ENCODE measurements at places on chromosomes 12 and 14. TPM values are rescaled to one million over a fixed set of nuclear protein-coding genes. Genes with fewer than 3 reads are reported as not detected.
A peak's percentile ranks its signal among the peaks of the same experiment; 100 is the strongest.

Gene SYT10
- total RNA-seq = not detected

Gene HOXC11
- not detected for total RNA-seq

- no peak for DNase-seq
These were observed 2.5 kb downstream of the PTGDR start for GRCh38 chr14:52269982-52270381.

Gene SYCP3
- total RNA-seq = not detected

GRCh38 chr12:63313139-63313538, 162.1 kb upstream of the AVPR1A start:
- no peak for DNase-seq

DNA sequence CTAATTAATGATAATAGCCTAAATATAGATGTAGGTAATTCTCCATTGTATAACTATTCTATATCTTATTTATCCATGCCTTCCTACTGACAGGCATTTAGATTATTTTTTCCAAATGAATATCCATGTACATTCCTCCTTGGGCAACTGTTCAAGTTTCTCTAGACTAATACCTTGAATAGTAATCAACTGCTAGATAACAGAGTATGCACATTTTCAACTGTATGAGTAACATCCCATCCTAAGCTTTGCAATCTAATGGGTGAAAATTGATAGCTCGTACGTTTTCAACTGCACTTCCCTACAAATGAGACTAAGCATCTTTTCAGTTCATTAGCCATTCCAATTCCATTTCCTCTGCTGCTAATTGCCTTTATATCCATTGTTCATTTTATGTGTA, 37.0 kb downstream of the YAF2 start:
- DNase-seq = no peak

- DNase-seq = no peak
These were observed 271.2 kb upstream of the NAV3 start for GRCh38 chr12:77559400-77560074.

DNA sequence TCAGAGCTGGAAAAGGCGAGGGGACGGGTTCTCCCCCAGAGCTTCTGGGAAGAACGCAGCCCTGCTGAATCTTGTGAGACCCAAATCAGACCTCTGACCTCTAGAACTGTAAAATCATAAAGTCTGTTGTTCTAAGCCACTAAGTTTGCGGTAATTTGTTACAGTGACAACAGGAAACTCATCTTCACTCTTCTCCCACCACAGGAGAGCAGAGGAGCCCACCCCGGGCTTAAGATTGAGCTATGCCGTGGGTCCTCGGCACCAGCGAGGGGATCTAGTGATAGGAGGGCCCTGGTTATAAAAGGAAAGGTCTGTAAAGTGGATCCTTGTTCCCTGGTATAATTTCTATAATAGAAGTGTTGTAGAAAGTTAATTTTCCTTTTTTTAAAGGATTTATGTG, 7.6 kb downstream of the MLXIP start:
- no peak for DNase-seq

Gene IFT81
- 11.8 TPM for total RNA-seq

- no peak for DNase-seq
These were observed 233.4 kb downstream of the TMEM132D start for GRCh38 chr12:129670256-129670920.

Gene TMEM121
- 2.2 TPM for total RNA-seq

Gene CFAP54
- 1.5 TPM for total RNA-seq

GRCh38 chr12:126437934-126438333, 1372.7 kb downstream of the AACS start:
- no peak for DNase-seq

GRCh38 chr14:61615743-61616523, 79.4 kb upstream of the HIF1A start:
- DNase-seq = no peak

GRCh38 chr14:36766974-36767373, 105.3 kb downstream of the PAX9 start:
- no peak for DNase-seq

Gene COX8C
- total RNA-seq = not detected

Gene LMO3
- total RNA-seq = not detected

Gene ASIC1
- 10.5 TPM for total RNA-seq

DNA sequence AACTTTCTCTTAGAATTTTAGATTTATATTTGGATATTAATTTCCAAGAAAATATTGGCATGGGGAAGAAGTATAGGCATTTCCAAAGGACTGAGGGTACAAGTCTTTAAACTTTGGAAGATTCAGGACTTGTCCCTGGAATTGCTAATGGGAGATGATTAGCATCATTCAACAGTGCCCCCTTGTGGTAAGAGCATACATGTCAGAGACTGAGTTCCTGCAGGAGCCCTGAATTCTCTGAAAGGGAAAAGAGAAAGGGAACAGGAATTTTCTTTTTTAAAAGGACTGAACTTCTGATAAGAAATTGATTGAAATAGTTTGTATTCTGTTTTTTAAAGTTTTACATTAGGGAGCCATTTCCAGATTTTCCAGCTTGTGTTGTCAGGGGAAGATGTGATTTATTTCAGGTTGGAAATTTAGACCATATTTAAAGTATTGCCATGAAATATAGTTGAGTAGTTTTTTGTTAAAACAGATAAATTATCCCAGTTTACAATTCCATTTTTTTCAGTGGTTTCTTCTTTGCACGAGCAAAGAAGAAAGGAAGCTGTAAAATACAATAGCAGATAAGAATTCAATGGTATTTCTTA, 44.0 kb upstream of the REP15 start:
- DNase-seq = peak; percentile 67

DNA sequence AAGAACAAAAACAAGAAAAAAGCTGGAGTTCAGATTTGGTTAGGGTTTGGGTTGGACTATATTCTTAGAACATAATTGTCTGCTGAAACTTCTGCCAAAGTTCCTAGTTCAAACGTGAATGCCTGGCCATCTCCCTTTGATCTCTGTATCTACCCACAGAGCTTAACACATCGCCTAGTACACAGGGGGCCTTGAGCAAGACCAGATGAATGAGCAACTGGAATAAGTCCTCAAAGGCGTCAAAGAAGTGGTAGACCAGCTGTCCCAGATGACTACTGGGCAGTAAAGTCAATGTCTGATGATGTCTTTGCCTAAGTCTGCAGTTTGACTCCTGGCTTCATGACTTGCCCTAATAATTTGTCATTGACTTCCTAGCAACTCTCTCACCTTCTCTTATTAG, 13.9 kb upstream of the STAB2 start:
- DNase-seq = no peak

Gene PTPRQ
- 0.17 TPM for total RNA-seq

Gene BHLHE41
- 18.1 TPM for total RNA-seq

Gene BCL11B
- total RNA-seq = 2.7 TPM

Gene HPD
- total RNA-seq = not detected

Gene CGRRF1
- 16.4 TPM for total RNA-seq

GRCh38 chr12:74170645-74171477, 366.8 kb upstream of the ATXN7L3B start:
- no peak for DNase-seq

DNA sequence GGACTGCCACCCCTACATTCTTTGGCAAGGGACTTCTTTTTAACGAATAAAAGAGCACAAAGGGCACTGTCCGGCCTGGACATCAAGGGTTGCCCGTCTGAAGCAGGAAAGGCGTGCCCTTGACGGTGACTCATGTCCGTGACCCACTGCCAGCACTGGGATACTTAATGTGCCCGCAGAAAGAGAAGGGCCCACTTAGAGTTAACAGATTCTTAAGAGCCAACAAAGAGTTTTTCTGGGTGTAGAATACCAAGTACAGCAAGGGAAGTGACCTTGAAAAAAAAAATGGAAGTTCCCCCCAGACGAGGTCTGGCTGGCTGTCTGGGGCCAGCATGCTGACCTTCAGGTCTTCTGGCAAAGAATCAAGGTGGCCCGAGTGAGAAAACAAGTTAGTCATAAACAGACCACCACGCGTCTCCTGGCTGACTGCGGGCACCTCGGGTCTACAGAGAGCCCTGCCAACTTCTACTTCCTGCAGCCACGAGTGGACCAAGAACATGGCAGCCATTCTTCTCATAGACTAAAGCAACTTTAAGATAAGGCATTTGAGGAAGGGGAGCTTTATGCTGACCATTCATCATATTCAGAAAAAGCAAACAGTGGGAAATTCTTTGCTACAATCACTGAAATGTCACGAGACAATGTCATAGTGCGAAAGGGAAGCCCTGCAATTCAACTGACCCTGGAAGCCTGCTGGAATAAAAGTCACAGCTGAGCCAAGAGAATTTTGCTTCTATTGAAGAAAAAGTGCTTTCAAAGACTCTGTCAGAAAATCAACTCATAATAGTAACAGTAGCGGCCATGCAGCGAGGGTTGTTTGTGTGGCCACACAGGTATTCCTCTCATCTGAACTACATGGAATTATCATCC, 10.5 kb upstream of the SELPLG start:
- no peak for DNase-seq

GRCh38 chr14:61385002-61385685, 63.8 kb downstream of the PRKCH start:
- no peak for DNase-seq

- peak; percentile 92 for DNase-seq
These were observed 3.3 kb downstream of the COL2A1 start for GRCh38 chr12:48000878-48001504.

Gene SSPN
- 1.4 TPM for total RNA-seq

GRCh38 chr14:64508215-64508776, 3.7 kb downstream of the ZBTB1 start:
- no peak for DNase-seq

Gene FAM186B
- total RNA-seq = 0.29 TPM

Gene ARHGDIB
- 5.0 TPM for total RNA-seq

Gene REM2
- 0.33 TPM for total RNA-seq

Gene GPR84
- not detected for total RNA-seq

Gene PLD4
- total RNA-seq = not detected

GRCh38 chr12:50040657-50041056, 15.4 kb upstream of the RACGAP1 start:
- no peak for DNase-seq

- no peak for DNase-seq
These were observed 62.6 kb upstream of the CORO1C start for GRCh38 chr12:108793756-108794441.

Gene GLI1
- total RNA-seq = 1.4 TPM

DNA sequence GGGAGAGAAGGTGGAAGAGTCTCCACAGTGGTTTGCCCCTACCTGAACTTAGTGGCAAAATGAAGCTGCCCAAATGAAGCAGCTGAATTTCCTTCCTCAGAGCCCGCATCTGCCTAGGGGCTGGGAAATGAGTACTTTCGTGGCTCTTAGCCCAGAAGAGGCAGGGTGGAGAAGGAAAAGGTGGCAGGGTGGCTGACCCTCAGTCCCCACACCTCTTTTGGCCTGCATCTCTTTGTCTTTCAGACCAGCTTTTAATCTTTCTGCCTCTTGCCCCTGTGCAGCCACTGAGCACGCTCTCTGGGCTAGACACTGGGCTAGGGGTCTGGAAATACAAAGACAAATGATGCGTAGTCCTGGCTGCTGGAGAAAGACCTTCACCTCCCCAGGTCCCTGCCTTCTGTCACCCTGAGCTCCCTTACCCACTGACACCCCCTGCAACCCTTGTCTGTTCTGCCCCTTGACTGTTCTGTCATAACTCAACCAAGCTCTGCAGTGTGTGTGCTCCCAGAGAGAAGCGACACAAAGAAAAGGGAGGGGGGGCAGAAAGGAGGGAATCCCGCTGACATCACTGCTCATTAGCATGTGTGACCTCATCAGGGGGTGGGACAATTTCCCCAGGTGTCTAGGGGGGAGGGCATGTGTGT, 371 bp upstream of the REM2 start:
- DNase-seq = peak; percentile 52

- DNase-seq = peak; percentile 58
These were observed 598 bp downstream of the HIF1A start for GRCh38 chr14:61695695-61696527.

DNA sequence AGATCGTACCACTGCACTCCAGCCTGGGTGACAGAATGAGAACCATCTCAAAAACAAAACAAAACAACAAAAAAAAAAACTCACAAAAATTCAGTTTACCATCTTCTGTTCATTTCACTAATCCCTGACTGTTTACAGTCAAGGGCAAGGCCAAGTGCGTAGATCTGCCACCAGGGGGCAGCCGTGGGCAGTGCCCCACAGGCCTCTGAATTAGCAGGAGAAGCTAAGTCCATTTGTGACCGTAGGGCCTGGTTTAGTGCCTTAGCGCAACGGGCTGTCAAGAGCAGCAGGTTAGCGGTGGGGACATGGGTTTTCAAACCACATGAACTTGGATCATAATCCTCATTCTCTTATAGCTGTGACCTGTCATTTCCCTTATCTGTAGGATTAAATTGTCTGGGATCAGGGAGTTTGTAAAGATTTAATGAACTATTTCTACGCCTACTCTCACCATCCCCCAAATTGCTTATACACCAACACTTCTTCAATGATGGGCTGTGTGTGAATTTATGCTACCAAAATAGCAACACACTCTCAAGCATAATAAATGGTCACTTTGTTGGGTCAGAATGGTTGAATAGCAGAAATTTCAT, 49.0 kb downstream of the KCTD10 start:
- DNase-seq = peak; percentile 57

DNA sequence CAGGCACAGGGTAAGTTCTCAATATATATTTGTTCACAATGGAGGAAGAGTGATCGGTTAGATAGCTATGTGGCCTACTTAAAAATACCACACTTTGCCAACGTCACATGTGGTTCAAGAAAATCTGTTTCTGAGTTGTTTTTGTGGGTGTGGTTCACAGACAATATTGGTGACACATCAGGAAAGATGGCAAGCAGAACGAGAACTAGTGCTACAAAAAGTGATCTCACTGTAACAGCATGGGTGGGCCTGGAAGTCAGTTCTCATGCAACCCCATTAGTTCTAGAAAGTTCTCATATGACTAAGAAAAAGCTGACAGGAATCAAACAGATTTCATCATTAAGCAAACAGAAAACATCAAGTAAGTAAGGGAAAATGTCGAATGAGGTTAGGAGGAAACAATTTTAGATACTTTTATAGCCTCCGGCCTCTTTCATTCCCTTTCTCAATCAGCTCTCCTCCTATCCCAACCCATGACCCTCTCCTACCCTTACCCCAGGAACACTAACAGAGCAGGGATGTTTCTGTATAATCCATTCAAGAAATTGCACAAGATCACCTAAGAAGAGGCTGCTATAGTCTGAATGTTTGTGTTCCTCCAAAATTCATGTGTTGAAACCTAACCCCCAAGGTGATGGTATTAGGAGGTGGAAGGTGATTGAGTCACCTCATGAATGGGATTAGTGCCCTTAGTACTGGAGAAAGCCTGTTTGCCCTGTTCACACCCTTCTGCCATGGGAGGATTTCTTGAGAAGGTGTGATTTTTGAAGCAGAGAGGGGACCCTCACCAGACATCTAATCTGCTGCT, 15.5 kb upstream of the NTN4 start:
- peak; percentile 99 for DNase-seq

DNA sequence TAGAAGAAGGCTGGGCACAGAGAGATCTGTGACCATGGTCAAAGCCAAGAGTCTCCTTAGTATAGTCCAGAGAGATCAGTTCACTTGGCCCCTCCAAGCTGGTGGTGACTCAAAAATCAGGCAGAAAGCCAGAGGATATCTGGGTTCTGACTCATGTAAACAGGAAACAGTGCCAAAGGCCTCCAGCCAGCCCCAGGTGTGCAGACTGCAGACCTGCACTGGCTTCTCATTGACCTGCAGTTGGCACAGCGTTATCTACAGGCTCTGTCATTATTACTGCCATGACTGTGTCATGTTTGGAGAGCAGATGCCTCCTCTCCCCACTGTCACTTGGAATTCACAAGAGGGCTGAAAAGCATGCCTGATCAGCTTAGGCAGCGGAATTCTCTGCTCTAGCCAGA, 295.7 kb upstream of the PRKD1 start:
- peak; percentile 89 for DNase-seq

Data from mammary epithelial cell (primary cell).